ENCODE measurements at places on chromosomes 5 and 9.

- H3K27me3 ChIP-seq: peaks cover 45% of the 10 kb centered on the region
- no peak overlapping the region for H3K27ac ChIP-seq
- no peaks in the 10 kb centered on the region for H3K4me1 ChIP-seq
Measured at GRCh38 chr5:73902327-73903051, 276.5 kb downstream of the ARHGEF28 start.

GRCh38 chr5:112742424-112742823 is 4.7 kb downstream of the APC start:
- no peak for DNase-seq
- H3K36me3 ChIP-seq: peaks cover 4% of the 10 kb centered on the region
- H3K27me3 ChIP-seq: no peaks in the 10 kb centered on the region

DNA sequence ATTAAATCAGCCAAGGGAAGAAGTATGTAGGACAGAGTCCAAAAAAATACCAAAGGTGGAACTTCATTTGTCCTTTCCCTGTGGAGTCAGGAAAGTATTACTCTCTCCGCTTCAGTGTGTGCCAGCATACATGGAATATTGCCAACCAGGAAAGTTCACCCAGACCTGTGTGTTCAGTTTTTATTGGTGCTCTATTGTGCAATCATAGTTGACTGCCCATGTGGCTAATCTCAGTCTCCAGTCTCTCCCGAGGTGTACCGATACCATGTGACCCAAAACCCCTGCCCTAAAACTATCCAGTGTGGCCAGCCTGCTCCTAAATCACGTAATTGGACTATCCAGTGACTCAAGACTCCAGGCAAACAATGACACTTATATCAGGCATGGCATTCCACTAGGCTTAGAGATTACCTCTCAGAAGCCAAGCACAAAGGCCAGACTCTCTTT is 38.8 kb downstream of the NFX1 start:
- DNase-seq: no peak
- H3K36me3 ChIP-seq: peaks cover 7% of the 10 kb centered on the region
- no peak overlapping the region for H3K4me3 ChIP-seq
- no peaks in the 10 kb centered on the region for H3K4me1 ChIP-seq
- H3K27me3 ChIP-seq: no peaks in the 10 kb centered on the region

DNA sequence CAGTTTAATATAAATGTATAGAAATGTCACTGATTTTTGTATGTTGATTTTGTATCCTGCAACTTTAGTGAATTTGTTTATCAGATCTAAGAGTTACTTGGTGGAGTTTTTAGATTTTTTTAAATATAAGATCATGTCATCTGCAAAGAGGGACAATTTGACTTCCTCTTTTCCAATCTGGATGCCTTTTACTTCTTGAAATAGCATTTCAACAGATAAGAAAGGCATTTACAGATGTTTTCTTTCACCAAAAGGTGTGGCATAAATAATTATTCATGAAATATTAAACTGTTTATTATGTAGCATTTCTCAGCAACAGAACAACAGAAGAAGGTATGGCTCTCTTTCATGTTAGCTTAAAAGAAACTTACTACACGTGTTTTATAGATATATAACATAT is 34.9 kb upstream of the NIPBL start:
- DNase-seq: no peak
- no peak overlapping the region for H3K4me3 ChIP-seq
- H3K36me3 ChIP-seq: peaks cover 5% of the 10 kb centered on the region
- H3K27me3 ChIP-seq: peaks cover 23% of the 10 kb centered on the region
- H3K4me1 ChIP-seq: peaks cover 9% of the 10 kb centered on the region

DNA sequence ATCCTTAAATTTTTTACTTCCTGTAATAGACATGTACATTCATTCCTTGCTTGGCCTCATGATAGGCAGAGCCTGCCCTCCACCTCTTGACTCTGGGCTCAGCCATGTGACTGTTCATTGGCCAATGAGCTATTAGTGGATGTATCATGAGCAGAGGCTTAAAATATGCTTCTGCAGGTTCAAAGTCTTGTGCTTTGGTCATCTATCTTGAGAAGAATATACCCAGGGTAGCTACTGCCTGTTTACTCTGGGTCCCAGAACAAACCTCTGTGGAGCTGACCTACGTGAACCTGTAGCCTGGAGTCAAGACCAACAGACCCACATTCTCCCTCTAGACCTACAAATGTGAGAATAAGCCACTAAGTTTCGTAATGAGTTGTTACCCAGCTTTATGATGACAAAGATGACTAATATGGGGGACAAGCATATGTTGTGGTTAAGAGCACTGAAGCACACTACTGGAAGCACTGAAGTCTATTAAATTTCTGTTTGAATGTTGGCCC is 244.4 kb downstream of the MAST4 start:
- H3K4me3 ChIP-seq: no peak overlapping the region
- H3K36me3 ChIP-seq: peaks cover 4% of the 10 kb centered on the region
- H3K27ac ChIP-seq: no peak overlapping the region

DNA sequence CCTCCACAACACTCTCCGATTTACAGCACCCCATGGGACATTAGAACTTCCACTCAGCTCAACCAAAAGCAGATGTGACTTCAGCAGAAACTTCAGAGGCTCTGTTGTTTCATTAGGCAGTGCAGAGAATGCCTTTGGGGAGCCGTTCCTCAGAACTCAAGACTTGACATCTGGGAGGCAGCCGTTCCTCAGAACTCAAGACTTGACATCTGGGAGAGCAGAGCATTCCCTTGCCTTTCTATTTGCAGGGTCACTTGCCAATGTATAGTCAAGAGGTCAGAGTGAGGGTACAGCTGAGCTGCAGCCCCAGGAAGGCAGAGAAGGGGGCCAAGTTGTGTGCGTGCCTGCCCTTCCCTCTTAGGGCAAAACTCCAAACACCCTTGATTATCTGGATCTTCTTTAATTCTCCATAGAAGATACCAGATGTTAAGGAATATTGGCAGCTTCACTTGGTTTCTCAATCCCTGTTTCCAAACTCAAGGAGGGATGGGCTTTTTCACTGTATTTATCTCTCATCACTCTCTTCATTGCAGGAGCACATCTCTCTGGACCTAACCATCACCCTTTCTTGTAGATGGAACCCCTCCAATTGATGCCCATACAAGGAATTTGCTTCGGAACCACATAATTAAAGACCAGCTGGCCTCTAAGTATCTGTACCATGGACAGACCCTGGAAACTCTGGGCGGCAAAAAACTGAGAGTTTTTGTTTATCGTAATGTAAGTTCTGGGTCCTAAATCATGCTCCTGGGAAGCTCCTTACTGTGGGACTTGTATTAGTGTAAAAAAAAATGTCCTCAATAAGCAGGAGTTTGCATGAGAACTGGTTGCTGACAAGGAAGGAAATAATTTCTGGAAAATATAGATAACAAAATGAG is 25.6 kb downstream of the TGFBI start:
- H3K4me3 ChIP-seq: no peak overlapping the region
- no peaks in the 10 kb centered on the region for H3K36me3 ChIP-seq
- peaks cover 5% of the 10 kb centered on the region for H3K4me1 ChIP-seq
- DNase-seq: no peak
- H3K27ac ChIP-seq: no peak overlapping the region
- H3K27me3 ChIP-seq: peaks cover 7% of the 10 kb centered on the region

DNA sequence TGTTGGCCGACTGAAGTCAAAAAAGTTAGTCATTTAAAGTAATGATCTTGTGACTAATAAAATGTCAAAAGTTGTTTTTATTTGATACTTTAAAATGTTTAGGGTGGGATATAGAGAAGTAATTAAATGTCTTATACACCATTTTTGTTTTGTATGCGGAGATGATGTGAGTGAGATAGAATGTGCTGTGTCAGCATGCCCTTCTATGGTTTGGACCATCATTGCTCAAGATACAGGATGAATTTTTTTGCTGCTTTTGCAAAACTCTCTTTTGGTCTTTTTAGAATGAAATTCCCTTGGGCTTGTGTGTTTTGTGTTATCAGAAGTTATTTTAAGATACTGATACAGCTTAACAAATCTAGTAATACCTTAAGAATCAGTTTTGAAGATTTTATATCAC is 12.5 kb downstream of the SRFBP1 start:
- peaks cover 2% of the 10 kb centered on the region for H3K36me3 ChIP-seq
- no peaks in the 10 kb centered on the region for H3K27me3 ChIP-seq
- no peak overlapping the region for H3K4me3 ChIP-seq
- H3K4me1 ChIP-seq: peaks cover 15% of the 10 kb centered on the region
- H3K27ac ChIP-seq: no peak overlapping the region

DNA sequence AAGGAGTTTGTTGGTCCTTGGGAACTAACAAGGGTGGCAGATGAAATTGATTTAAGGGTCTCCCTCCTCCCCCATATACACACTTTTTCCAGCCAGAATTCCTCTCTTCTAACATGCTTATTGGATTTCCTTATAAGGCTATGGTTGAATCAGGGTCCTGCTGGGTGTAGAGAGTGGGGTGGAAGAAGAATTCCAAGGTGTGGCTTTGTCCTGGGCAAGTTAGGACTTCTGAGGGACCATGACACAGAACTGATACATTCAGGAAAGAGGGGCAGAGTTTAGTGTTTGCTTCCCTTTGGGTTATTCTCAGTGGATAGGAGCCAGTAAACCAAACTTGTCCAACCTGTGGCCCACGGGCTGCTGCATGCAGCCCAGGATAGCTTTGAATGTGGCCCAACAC is 116.5 kb downstream of the SNX18 start:
- H3K4me1 ChIP-seq: peaks cover 10% of the 10 kb centered on the region
- no peaks in the 10 kb centered on the region for H3K36me3 ChIP-seq
- H3K27me3 ChIP-seq: no peaks in the 10 kb centered on the region
- no peak for DNase-seq
- no peak overlapping the region for H3K27ac ChIP-seq
- H3K4me3 ChIP-seq: no peak overlapping the region

- H3K4me3 ChIP-seq: no peak overlapping the region
- H3K36me3 ChIP-seq: no peaks in the 10 kb centered on the region
- no peak overlapping the region for H3K27ac ChIP-seq
- H3K27me3 ChIP-seq: peaks cover 10% of the 10 kb centered on the region
- H3K4me1 ChIP-seq: no peaks in the 10 kb centered on the region
Measured at GRCh38 chr5:133727636-133728035, 115.3 kb upstream of the FSTL4 start.

DNA sequence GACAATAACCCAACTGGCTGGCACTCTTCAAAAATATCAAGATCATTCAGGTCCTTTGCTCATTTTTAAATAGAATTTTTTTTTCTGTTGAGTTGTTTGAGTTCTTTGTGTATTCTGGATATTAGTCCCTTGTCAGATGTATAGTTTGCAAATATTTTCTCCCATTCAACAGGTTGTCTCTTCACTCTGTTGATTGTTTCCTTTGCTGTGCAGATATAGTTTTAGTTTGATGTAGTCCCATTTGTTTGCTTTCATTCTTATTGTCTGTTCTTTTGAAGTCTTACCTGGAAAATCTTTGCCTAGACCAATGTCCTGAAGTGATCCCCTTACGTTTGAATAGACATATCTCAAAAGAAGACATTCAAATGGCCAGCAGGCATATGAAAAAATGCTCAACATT is 22.8 kb downstream of the PTTG1 start:
- no peaks in the 10 kb centered on the region for H3K36me3 ChIP-seq
- no peaks in the 10 kb centered on the region for H3K27me3 ChIP-seq
- no peak overlapping the region for H3K27ac ChIP-seq
- DNase-seq: no peak

All from T-helper 17 cell (primary cell).